ENCODE measurements at places on chromosomes 12 and 14.

DNA sequence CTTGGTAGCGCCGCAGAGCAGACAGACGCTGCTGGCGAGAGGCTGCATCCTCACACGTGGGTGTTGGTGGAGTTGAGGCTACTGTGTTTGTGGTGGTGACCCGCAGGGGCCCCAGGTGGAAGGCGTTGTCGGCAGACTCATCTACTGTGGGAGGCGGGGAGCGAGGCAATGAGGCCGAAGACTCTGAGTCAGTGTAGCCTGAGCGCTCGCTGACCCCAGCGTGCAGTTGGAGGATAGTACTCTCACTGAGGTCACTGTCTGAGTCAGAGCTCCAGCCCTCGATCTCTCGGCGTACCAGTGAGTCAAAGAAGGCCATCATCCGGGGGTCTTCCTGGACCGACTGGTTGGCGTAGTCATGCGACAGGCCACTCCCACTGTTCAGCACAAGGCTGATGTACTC lies 76.0 kb upstream of the ACTN1 start:
- DNase-seq: no peak

- no peak for DNase-seq
These were observed 264.0 kb upstream of the GRIP1 start for GRCh38 chr12:66942741-66943465.

- DNase-seq: peak; percentile 39
These were observed 131.7 kb upstream of the ATP2B1 start for GRCh38 chr12:89840162-89840922.

DNA sequence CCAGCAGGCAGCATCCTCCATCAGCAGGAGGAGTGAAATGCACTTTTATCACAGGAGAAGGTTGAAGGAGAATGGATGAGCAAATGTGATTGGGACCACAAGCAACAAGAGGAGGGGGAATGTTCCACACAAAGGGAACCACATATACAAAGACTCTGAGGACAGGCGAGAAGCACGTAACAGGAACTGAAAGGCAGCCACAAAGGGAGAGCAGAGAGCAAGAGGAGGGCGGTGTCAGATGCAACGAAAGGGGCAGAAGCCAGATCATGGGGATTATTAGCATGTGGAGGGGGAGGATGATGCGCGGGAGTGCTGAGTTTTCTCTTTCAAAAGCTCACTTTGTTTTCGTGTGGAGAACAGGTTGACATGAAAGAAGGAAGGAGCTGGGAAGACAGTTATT lies 241.1 kb downstream of the SPTSSA start:
- no peak for DNase-seq

DNA sequence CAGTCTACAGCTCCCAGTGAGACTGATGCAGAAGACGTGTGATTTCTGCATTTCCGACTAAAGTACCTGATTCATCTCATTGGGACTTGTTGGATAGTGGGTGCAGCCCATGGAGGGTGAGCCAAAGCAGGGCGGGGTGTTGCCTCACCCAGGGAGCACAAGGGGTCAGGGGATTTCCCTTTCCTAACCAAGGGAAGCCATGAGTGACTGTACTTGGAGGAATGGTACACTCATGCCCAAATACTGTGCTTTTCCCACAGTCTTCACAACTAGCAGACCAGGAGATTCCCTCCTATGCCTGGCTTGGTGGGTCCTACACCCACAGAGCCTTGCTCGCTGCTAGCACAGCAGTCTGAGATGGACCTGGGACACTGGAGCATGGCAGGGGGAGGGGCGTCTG lies 21.0 kb upstream of the ABCC9 start:
- peak; percentile 10 for DNase-seq

All from fibroblast of the aortic adventitia (primary cell).